Stimulated activated CD4-positive, alpha-beta T cell treated with anti-CD3 and anti-CD28 coated beads, TNF-alpha, amount 100 ng/mL, for 24 hours (primary cell): ENCODE measurements at places on chromosomes 11 and 22.

GRCh38 chr11:65529475-65530156, 4.7 kb downstream of the SCYL1 start:
- no peak for DNase-seq

DNA sequence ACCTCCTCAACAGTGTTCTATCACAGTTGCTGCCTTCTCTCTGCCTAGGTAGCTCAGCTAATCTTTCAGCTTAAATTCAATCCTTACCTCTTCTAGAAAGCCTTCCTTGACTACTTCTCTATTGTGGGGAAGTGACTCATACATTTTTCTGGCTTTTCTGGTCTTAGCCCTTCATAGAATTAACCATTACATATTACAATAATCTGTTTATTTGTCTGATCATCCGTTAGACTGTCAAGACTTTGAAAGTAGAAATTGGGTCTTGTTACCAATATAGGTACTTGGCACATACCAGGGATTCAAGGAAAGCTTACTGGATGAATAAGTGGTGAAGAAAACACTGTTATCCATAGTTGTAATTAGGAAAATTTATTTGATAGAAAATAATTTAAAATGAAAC, 89.6 kb downstream of the FANCF start:
- no peak for DNase-seq

DNA sequence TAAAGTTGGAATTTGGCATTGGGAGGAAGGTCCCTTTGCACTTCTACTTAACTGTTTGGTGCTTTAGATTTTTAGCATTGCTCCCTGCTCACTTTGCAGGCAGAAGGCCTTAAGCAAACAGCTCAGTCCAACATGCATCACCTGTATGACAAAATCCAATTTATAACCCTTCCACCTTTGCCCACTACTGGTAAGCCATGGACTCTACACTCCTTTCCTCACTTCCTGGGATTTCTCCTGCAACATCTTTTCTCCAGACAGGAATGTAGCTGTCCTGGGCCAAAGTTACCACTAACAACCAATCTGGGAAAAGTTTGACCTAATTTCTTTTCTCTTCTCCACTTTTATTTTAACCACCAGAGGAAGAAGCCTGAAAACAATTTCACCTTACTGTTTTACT, 1.8 kb upstream of the OR2D2 start:
- DNase-seq: no peak

DNA sequence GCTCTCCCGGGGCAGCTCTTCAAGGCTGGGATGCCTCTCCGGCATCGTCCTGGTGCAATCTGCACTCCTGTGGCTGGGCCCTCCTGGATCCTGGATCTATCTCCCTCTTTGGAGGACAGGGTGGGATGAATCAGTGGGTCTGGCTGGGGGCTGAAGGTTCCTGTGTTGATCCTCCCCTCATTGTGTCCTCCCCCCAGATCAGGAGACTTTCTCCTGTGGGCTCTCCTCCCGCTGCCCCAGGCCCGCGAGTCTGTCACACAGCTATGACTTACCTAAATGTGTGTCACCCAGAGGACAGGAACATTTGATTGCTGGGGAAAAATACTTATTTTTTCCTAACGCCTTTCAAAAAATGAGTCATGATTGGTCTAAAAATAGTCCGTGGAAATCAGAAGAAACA, 106.8 kb upstream of the NECTIN1 start:
- DNase-seq: peak; percentile 3

DNA sequence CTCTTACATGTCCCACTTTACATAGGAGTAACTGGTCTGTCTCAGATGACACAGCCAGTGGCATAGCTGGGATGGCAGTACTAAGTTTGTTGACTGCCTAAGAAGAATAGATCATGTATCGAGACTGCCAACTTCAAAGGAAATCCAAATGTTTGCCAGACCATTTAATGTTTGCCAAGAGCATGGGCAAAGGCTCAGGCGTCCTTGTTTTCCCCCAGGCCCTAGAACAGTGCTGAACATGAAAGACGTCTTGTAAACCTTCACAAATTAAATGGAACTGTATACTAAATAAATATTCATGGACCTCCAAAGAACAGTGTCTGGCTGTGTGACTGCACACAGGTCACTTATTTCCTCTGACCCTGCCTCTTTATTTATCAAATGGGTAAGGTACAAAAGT, 234.7 kb upstream of the CCDC90B start:
- no peak for DNase-seq

GRCh38 chr11:36564376-36565030, 3.3 kb upstream of the RAG1 start:
- DNase-seq: no peak

DNA sequence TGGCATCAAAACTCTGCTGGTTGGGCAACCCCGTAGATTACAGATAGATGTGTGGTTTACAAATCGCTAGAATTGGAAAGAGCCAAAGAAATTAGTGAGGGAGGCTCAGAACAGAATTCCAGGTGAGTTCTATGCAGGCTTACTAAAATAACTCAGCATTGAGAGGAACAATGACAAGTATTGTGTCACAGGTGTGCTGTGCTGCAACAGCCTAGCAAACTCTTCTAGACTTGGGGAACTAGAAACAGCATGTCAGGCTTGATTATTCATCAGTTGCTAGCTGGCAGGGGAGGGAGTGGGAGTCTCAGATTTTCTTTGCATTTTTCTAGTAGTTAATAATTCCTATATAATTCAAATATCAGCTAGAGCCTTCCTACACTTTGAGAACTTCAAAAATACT, 26.3 kb upstream of the RASD2 start:
- DNase-seq: no peak

GRCh38 chr11:65524014-65524740, 706 bp upstream of the SCYL1 start:
- DNase-seq: no peak

DNA sequence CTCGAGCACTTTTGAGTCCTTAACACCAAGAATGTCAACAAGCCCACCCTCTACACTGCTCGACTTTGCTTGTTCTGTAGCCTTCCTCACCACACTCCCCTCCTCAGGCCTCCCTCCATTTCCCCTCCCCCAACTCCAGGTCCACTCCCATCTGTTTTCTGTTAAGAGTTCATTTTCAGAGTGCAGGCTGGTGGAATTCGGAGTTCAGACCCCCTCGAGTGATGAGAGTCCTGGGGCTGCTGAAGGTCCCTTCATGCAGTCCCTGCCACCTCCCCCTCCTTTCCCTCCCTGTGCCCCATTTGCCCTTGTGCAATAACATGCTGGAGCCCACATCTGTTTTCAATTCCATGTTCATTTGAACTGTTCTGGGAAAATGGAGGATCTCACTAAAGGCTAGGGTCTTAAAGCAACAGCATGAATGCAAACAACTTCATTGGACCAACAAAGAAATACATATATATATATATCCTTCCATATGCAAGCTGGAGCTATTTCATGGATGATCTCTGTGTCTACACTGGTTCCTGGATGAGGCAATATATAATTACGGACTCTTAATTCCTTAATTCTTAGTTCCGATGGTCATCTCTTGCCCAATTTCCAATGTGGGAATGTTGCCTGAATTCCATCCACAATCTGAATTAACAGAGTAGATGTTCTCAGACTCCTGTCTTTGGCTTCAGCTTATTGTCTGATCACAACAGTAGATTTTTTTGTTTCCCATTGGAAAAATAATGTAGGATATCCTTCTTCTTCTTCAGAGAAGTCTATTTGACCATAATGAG, 340.4 kb downstream of the ETS1 start:
- DNase-seq: no peak

DNA sequence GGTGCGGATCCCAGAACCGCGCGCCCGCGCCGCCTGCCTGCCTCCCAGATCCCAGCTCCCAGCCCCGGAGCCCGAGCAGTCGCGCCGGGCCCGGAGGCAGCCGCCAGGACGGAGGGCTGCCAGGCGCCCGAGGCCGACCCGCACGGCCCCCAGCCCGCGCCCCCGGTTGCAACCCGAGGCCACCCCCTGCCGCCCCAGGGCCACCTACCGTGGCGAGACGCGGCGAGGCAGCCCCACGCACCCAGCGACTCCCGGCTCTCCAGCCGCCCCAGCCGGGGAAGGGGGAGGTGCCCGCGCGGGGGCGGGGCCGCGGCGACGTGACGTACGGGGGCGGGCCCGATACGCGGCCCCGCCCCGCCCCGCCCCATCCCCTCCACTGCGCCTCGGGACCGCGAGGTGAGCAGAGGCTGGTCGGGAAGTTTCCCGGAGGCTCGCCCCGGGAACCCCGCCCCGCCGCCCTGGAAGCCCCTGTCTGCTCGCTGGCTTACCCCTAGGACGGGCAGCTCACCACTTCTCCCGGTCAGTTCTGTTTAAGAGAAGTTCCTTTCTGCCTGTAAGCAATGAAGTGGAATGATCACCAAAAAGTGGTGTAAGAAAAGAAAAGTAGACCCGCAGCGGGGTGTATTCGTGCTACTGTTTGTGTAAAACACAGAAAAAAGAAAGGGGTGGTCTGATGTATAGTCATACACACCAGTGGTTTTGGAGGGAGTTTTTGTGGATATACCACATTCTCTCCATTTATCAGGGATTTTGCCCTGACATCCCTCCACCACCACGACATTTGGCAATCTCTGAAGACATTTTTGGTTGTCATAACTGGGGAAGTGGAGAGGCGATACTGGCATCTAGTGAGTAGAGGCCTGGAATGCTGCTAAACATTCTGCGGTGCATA, at the start of gene TPST2:
Gene TPST2, minus strand, starts transcription at position 288 of the 892 bp plus-strand sequence. CDS start 48,502 bp downstream, outside the sequence.
- DNase-seq: peak; percentile 37

GRCh38 chr22:24186352-24186740, 5.1 kb downstream of the SUSD2 start:
- DNase-seq: no peak

- no peak for DNase-seq
These were observed 588 bp upstream of the FAT3 start for GRCh38 chr11:92224054-92224406.

- no peak for DNase-seq
These were observed 59.2 kb upstream of the CD5 start for GRCh38 chr11:61042961-61043540.

DNA sequence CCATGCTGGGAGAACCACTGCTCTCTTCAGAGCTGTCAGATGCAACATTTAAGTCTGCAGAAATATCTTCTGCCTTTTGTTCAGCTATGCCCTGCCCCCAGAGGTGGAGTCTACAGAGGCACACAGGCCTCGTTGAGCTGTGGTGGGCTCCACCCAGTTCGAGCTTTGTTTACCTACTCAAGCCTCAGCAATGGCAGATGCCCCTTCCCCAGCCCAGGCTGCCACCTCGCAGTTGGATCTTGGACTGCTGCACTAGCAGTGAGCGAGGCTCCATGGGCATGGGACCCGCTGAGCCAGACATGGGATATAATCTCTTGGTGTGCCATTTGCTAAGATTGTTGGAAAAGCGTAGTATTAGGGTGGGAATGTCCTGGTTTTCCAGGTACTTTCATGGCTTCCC, 229.1 kb upstream of the C11orf87 start:
- DNase-seq: no peak

- DNase-seq: no peak
These were observed 32.2 kb downstream of the C2CD3 start for GRCh38 chr11:74138572-74138971.

DNA sequence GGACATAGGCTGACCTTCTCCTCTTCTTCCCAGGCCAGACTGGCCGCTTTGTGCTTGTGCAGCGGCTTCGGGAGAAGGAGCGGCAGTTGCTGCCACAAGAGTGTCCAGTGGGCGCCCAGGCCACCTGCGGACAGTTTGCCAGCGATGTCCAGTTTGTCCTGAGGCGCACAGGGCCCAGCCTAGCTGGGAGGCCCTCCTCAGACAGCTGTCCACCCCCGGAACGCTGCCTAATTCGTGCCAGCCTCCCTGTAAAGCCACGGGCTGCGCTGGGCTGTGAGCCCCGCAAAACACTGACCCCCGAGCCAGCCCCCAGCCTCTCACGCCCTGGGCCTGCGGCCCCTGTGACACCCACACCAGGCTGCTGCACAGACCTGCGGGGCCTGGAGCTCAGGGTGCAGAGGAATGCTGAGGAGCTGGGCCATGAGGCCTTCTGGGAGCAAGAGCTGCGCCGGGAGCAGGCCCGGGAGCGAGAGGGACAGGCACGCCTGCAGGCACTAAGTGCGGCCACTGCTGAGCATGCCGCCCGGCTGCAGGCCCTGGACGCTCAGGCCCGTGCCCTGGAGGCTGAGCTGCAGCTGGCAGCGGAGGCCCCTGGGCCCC, 1.4 kb downstream of the RASSF7 start:
- DNase-seq: no peak

DNA sequence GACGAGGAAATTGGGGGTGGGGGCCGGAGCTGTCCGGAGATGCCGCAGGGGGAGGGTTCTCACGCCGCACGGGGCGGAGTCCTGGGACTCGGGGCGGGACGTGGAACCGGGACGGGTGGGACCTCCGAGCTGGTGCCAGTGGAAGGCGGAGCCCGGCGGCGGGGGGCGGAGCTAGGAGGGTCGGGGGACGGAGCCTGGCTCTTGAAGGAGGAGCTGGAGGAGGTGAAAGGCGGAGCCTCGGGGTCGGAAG, 271 bp downstream of the FKBP2 start:
- DNase-seq: peak; percentile 100
